ENCODE measurements at places on chromosomes 3 and 15. TPM values are rescaled to one million over a fixed set of nuclear protein-coding genes. Genes with fewer than 3 reads are reported as not detected.

GRCh38 chr3:136844724-136845123, 17.3 kb upstream of the NCK1 start:
- peaks cover 1% of the 10 kb centered on the region for H3K4me1 ChIP-seq
- peaks cover 7% of the 10 kb centered on the region for H3K36me3 ChIP-seq
- DNase-seq, result no peak
- no peaks in the 10 kb centered on the region for H3K27me3 ChIP-seq
- no peak overlapping the region for H3K27ac ChIP-seq

- H3K36me3 ChIP-seq, result no peaks in the 10 kb centered on the region
- DNase-seq, result no peak
- H3K27me3 ChIP-seq, result no peaks in the 10 kb centered on the region
- H3K27ac ChIP-seq, result no peak overlapping the region
- H3K4me1 ChIP-seq, result no peaks in the 10 kb centered on the region
These were observed 337.8 kb upstream of the TBC1D5 start for GRCh38 chr3:18080198-18080689.

DNA sequence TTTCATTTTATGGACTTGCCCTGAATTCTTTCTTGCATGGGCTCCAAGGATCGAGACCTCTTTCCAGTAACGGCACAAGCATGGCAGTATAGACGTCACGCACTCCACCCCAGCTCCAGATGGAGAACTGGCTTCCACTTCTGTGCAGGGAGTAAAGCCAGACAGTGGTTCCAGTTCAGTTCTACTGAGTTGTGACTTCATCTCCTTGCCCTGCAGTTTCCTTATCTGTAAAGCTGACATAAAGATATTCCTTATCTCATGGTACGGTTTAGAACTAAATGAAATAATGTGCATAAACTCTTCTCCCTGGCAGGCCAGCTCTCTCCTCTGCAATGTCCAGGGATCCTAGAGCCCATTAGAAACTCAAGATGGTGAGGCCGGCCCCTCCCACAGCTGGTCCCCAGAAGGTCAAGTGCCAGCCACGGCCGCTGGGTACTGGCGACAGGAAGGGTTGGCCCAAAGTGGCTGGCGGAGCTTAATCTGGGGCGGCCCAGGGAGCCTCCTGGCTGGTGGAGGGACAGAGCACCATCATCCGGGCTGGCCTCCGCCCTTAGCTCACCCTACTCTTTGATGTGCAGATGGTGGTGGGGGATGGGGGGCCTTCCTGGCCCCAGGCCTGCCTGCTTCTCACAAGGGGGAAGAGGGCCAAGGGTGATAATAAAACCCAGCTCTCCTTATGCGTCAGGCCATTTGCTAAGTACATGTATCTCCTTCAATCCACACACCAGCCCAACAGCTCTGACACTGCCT, 7.2 kb downstream of the MESP2 start:
- H3K36me3 ChIP-seq, result no peaks in the 10 kb centered on the region
- no peaks in the 10 kb centered on the region for H3K27me3 ChIP-seq
- H3K27ac ChIP-seq, result no peak overlapping the region
- H3K4me1 ChIP-seq, result peaks cover 9% of the 10 kb centered on the region

SEMA5B gene
- total RNA-seq, result 0.71 TPM

DNA sequence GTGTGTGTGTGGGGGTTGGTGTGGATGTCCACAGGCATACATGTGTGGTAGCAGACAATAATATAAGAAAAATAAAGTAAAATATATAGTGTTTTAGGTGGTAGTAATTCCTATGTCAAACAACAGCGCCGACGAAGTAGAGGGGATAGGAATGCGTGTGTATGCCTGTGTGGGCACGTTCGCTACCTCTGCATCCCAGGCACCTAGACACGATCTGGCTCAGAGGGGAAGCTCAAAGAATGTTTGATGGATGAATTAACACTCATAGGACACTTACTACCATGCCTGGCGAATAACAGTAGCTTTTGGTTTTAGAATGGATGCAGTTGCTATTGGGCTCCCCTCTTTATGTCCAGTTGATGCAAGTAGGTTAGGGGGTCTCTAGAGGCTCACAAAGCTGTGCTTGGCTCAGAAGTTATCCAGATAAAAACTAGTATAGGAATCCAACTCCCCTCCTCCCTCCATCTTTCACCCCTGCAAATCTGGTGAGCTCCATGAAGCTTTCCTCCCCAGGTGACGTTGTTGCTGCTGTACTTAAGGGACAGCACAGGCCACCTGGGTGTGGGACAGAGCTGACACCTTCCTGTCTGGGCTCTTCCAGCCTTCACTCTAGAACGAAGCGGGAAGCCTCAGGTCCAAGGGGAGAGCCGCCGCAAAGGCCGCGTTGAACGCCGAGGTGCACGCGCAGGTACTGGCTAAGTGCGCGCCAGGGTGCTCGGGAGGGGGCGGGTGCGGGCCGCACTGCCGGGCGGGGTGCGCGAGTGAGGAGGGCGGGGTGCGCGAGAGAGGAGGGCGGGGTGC, 192.6 kb upstream of the LYSMD4 start:
- no peaks in the 10 kb centered on the region for H3K27me3 ChIP-seq
- H3K36me3 ChIP-seq, result no peaks in the 10 kb centered on the region
- peak overlapping the region; percentile 74 for H3K27ac ChIP-seq
- peak; percentile 80 for DNase-seq

AP2M1 gene
- total RNA-seq, result 241 TPM

SETD2 gene
- total RNA-seq, result 47.9 TPM

GRCh38 chr15:81897057-81897677, 148.7 kb downstream of the MEX3B start:
- no peak for DNase-seq
- no peaks in the 10 kb centered on the region for H3K36me3 ChIP-seq
- H3K27me3 ChIP-seq, result no peaks in the 10 kb centered on the region
- H3K4me3 ChIP-seq, result no peak overlapping the region
- H3K4me1 ChIP-seq, result no peaks in the 10 kb centered on the region

- no peak overlapping the region for H3K27ac ChIP-seq
These were observed 231.0 kb upstream of the TLE3 start for GRCh38 chr15:70328679-70329115.

TMEM207 gene
- not detected for total RNA-seq

- no peak overlapping the region for H3K27ac ChIP-seq
- H3K27me3 ChIP-seq, result no peaks in the 10 kb centered on the region
- no peak for DNase-seq
- no peaks in the 10 kb centered on the region for H3K36me3 ChIP-seq
- peaks cover 12% of the 10 kb centered on the region for H3K4me1 ChIP-seq
These were observed 157.3 kb downstream of the ADAMTS9 start for GRCh38 chr3:64530434-64531049.

DNA sequence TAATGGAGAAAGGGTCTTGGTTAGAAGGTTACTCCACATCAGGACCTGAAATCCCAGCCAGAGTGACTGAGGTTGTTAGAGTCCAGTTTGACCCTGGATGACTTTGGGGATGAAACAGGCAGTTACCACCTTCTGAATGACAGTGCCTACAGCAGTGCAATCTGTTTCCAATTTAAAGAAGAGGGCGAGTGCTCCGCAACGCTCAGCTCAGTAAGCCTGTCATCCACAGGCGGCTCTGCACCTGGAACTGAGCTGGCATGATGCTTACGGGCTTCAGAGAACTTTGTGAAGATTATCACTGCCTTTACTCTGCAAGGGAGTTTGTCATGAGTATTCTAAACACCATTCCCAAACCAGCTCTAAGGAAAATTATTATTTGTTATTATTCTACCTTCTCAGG, 127.7 kb upstream of the SLC24A5 start:
- H3K4me1 ChIP-seq, result peaks cover 17% of the 10 kb centered on the region
- no peaks in the 10 kb centered on the region for H3K27me3 ChIP-seq
- no peaks in the 10 kb centered on the region for H3K36me3 ChIP-seq
- no peak overlapping the region for H3K4me3 ChIP-seq

GP9 gene
- total RNA-seq, result 2.6 TPM

LRRC15 gene
- total RNA-seq, result 0.24 TPM

GRCh38 chr15:47998619-47999019, 122.2 kb upstream of the SLC24A5 start:
- H3K27ac ChIP-seq, result no peak overlapping the region
- H3K4me3 ChIP-seq, result peak overlapping the region; percentile 21
- H3K36me3 ChIP-seq, result no peaks in the 10 kb centered on the region
- H3K27me3 ChIP-seq, result no peaks in the 10 kb centered on the region
- DNase-seq, result peak; percentile 58

DNA sequence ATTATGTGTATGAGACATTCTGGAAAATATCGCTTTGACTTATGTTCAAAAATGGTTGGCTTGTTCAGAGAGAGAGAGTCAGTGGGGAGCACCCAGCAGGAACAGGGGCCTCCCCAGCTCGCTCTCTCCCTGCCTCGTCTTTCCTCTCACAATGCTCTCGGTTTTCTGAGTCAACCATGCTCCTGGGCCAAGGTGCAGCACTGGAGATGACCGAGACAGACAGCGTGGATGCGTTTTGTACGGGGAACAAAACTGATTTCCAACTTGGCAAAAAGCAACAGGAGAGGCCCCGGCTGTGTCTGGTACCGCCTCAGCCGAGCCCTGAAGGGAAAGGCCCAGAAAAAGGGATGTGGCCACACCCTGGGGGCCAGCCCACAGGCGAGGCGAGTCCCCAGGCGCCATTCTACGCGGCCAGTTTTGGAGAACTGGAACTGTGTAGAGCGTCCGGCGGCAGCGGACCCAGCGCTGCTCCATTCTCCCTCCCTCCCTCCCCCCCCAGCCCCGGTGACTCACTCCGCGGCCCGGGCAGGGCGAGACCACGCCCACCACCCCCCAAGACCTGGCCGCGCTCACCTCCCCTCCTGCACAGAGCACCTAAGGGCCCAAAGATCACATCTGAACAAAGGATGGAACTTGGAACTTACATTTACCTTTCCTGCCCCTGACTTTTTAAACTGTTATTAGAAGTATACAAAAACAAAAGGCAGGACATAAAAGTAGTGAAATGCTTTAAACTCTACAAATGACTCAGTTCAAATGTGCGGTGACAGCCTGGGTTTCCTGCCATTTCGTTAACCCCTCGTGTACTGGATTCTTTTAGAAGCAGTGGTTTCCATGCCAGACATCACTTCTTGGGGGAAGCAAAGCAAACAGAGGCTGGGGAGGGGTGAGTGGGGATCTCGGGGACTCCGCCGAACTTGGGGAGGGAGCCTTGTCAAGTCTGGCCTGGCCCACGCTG, 12.7 kb downstream of the ATP10A start:
- peak; percentile 88 for DNase-seq
- peak overlapping the region; percentile 40 for H3K4me3 ChIP-seq
- H3K27ac ChIP-seq, result peak overlapping the region; percentile 86
- H3K4me1 ChIP-seq, result peaks cover 35% of the 10 kb centered on the region
- H3K36me3 ChIP-seq, result no peaks in the 10 kb centered on the region
- no peaks in the 10 kb centered on the region for H3K27me3 ChIP-seq

- no peaks in the 10 kb centered on the region for H3K36me3 ChIP-seq
- no peaks in the 10 kb centered on the region for H3K27me3 ChIP-seq
- no peak for DNase-seq
- H3K27ac ChIP-seq, result no peak overlapping the region
- no peak overlapping the region for H3K4me3 ChIP-seq
- no peaks in the 10 kb centered on the region for H3K4me1 ChIP-seq
These were observed 937.2 kb downstream of the FHIT start for GRCh38 chr3:60313951-60314461.

GRCh38 chr15:76987896-76988860, 6.7 kb upstream of the PSTPIP1 start:
- DNase-seq, result peak; percentile 85
- H3K36me3 ChIP-seq, result no peaks in the 10 kb centered on the region
- no peaks in the 10 kb centered on the region for H3K27me3 ChIP-seq
- no peak overlapping the region for H3K4me3 ChIP-seq

- peaks cover 74% of the 10 kb centered on the region for H3K4me1 ChIP-seq
- H3K27me3 ChIP-seq, result no peaks in the 10 kb centered on the region
- peak; percentile 98 for DNase-seq
- H3K4me3 ChIP-seq, result peak overlapping the region; percentile 82
These were observed 1.3 kb upstream of the USP3 start for GRCh38 chr15:63502843-63503738.

PPIP5K1 gene
- 31.6 TPM for total RNA-seq

CATSPER2 gene
- total RNA-seq, result 2.7 TPM

BNC1 gene
- 0.21 TPM for total RNA-seq

DNA sequence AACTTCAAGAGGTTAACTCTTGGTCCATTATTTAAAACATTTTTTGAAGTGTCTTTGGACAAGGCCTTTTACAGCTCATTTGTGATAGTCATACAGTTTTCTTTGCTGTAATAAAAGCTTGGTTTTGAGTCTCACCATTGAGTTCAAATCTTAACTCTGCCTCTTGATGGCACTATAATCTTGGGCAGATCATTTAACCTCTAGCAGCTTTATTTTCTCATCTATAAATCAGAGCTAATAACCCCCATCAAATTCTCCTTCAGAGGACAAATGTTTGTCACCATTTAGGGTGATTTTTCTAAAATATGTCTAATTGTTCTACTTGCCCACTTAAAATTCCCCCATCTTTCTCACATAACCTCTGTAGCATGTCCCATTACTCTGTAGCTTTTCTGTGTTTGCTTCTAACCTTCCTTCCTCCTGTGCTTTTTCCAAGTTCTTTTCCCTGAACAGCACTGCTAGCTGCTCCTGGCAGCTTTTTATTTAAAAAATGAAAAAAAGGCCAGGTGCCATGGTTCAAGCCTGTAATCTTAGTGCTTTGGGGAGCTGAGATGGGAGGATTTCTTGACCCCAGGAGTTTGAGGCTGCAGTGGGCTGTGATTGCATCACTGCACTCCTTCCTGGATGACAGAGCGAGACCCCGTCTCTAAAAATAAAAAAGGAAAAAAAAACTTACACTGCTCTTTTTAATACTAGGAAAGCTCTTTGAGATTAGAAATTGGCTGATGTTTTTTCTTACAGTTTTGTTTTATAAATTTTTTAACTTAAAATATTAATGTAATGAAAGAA, 28.5 kb downstream of the UBE2E1 start:
- no peak for DNase-seq
- H3K27me3 ChIP-seq, result no peaks in the 10 kb centered on the region
- no peak overlapping the region for H3K27ac ChIP-seq
- H3K4me1 ChIP-seq, result peaks cover 47% of the 10 kb centered on the region
- H3K4me3 ChIP-seq, result no peak overlapping the region
- no peaks in the 10 kb centered on the region for H3K36me3 ChIP-seq

GRCh38 chr3:100865442-100865841, 127.8 kb downstream of the ABI3BP start:
- no peaks in the 10 kb centered on the region for H3K27me3 ChIP-seq
- H3K36me3 ChIP-seq, result no peaks in the 10 kb centered on the region
- DNase-seq, result no peak
- H3K4me1 ChIP-seq, result peaks cover 25% of the 10 kb centered on the region

- no peak for DNase-seq
- peak overlapping the region; percentile 70 for H3K27ac ChIP-seq
- peaks cover 7% of the 10 kb centered on the region for H3K27me3 ChIP-seq
- H3K4me3 ChIP-seq, result no peak overlapping the region
- peaks cover 31% of the 10 kb centered on the region for H3K4me1 ChIP-seq
These were observed 70.9 kb upstream of the PLXNA1 start for GRCh38 chr3:126912027-126912422.

- peak; percentile 10 for DNase-seq
- peaks cover 5% of the 10 kb centered on the region for H3K4me1 ChIP-seq
- H3K27ac ChIP-seq, result no peak overlapping the region
- no peak overlapping the region for H3K4me3 ChIP-seq
These were observed 4.5 kb upstream of the PRKAR2A start for GRCh38 chr3:48852151-48852550.

C3orf20 gene
- not detected for total RNA-seq

- no peak overlapping the region for H3K4me3 ChIP-seq
- H3K36me3 ChIP-seq, result no peaks in the 10 kb centered on the region
- no peaks in the 10 kb centered on the region for H3K27me3 ChIP-seq
- no peak overlapping the region for H3K27ac ChIP-seq
These were observed 298.6 kb upstream of the DNAJC19 start for GRCh38 chr3:181288145-181288544.

Measured in lower lobe of right lung (tissue), 2 donors.